ENCODE measurements at places on chromosomes 11 and 22.

DNA sequence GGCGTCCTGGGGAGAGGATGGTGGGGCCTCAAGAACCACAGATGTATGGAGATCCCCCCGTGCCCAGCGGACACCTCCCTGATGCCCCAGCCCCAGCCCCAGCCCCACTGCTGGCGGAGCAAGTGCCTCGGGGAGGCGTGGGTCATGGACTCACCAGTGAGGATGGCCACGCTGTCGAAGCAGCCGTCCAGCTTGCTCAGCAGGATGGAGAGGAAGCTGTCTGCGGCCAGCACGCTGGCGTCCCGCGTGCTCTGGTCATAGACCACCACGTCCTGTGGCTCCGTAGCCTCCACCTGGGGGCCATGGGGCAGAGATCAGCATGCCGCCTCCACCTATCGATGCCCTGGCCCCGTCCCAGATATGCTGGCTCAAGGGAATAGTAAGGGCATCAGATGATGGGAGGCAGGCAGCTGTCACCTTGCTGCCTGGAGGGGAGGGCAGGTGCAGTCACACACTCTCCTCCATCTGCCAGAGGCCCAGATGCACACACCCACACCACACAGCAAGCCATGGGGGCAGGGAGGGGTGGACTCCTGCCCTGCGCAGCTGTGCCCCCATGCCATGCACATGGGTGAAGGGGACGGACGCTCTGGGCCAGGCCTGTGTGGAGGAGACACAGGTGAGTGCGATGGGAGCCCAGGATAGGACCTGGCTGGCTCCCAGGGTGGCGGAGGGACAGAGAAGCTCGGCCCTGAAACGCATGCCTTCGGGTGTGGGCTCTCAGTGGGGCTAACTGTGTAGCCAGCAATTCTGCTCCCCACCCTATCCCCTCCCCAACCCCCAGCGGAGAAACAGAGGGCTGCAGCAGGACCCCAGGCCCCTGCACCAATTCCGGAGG, 8.2 kb downstream of the DUSP8 start:
- no peak for DNase-seq

DNA sequence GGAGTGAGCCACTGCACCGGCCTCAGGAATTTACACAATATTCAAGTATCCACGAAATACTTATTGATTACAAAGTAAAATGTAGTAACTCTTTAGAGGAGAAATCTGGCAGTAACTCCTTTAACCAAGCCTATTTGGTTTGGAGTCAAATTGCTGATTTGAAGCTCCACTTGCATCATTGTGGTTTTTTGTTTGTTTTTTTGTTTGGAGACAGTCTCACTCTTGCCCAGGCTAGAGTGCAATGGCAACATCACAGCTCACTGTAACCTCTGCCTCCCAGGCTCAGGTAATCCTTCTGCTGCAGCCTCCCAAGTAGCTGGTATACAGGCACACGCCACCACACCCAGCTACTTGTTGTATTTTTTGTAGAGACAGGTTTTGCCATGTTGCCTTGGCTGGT, 6.4 kb upstream of the QSER1 start:
- DNase-seq: no peak

DNA sequence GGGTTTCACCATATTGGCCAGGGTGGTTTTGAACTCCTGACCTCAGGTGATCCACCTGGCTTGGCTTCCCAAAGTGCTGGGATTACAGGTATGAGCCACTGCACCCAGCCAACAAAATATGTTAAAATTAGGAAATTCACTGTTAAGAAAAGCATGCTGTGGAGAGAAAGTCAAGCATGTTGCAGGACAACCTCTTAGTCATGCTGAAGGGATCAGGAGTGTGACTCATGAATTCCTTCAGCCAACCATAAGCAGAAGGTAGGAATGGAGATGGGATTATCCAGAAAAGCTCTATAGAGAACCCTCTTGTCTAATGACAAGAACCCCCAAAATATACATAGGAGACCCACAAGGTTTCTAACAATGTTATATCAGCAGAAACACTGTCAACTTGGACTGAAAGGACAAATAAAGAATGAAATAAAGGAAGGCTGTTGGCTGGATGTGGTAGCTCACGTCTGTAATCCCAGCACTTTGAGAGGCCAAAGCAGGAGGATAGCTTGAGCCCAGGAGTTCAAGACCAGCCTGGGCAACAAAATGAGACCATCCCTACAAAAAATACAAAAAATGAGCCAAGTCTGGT, 16.0 kb downstream of the MRTFA start:
- DNase-seq: no peak

- no peak for DNase-seq
Measured at GRCh38 chr11:78851878-78852586, 277.4 kb upstream of the NARS2 start.

DNA sequence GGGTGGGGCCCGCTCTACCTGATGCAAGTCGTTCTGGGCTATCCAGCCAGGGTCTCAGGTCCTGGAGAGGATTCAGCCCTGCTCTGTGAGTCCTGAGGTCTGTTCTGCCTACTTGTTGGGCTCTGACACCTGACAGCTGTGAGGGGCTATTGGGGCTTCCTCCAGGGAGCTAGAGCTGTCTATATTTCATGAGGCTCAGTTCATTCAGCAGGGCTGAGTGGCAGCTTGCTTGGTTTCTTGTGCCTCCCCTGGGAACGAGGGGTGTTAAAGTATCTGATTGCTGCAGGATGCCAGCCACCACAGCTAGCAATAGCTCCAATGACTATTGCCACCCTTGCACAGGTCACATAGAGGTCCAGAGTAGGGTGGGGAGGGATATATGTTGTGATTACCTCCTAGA, 26.7 kb downstream of the INSC start:
- DNase-seq: no peak

DNA sequence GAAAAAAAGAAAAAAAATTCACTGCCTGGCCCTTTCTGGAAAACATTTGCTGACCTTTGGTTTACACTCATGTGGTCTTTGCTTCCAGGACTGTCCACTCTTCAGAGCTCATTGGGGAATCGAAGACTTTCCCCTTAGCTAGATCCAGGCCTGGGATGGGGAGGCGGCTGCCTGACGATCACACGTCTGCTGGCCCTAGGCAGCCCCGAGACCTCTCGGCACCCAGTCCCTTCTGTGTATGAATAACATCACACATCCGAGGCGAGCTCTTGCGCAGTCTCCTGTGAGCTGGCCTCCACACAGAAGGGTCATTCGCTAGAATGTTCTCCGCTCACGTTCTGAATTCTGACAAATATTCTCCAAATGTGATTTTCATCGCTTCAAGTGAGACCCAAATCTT, 25.7 kb upstream of the GAL start:
- no peak for DNase-seq

GRCh38 chr11:8233691-8234424, 29.8 kb downstream of the LMO1 start:
- no peak for DNase-seq

GRCh38 chr11:11937957-11938356, 70.5 kb downstream of the DKK3 start:
- DNase-seq: no peak

DNA sequence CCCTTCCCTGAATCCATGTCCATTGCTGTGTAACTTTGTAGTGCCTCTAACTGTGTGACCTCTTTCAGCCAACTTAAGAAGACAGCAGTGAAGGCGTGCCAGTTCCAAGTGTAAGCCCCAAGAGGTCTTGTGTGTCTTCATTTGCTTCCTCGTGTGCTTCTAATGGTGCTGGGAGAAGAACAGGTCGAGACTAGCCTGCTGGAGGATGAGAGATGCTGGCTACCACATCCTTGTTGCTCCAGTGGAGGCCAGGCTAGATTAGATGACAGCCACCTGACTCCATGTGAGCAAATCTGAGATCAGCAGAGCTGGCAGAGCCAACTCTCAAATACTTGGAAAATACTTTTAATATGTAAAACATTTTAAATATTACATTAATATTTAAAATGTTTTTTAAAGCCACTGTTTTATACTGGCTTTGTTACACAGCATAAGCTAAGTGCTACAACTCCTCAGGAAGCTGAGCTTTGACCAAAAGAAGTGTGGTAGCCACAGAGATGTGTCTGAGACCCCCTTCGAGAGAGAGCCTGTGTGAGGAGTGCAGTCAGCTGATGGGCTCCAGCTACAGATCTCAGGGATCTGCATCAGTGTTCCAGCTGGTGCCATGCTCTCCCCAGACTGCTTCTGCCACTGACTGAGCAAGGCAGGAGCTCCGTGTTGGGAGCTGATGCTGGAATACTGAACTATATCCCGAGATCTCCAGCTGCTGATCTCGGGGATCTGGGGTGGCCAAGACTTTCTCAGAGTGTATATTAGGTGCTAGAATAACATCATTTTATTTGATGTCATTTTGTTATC, 8.9 kb downstream of the KCNJ11 start:
- DNase-seq: no peak

DNA sequence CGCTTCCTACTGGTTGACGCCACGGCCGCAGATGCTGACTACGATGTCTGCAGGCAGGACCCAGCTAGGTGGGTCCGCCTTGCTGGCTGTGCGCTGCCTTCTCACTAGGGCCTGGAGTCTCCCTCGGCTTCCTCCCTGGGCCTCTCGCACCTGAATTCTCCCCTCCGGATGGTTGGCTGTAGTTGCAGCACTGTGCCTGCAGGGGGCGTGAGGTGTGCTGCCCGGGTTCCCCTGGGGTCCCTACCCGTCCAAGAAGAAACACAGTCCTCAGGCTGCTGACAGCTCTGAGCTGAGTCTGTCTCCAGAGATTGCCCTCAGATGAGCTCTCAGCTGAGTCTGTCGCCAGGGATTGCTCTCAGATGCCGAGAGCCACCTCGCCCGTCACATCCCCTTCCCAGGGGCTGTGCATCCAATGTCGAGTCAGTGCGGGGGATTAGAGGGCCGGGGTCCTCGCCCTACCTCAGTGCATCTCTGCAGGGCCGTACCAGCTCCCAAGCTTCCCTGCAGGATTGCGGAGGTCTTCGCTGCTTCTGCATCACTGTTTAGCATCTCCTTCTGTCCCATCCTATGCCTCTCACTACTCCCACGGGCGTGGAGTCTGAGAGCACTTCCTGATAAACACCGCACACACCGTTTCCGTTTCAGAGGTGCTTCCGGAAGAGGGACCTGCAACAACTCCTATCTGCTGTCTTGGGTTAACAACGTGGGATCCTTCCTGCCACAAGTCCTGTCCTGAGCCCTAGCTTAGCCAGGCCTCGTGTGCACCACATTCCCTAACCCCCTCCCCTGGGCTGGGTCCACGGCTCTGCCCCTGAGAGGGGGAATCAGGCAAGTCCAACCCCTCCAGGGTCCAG, 196.9 kb downstream of the CSNK2A3 start:
- DNase-seq: peak; percentile 17

DNA sequence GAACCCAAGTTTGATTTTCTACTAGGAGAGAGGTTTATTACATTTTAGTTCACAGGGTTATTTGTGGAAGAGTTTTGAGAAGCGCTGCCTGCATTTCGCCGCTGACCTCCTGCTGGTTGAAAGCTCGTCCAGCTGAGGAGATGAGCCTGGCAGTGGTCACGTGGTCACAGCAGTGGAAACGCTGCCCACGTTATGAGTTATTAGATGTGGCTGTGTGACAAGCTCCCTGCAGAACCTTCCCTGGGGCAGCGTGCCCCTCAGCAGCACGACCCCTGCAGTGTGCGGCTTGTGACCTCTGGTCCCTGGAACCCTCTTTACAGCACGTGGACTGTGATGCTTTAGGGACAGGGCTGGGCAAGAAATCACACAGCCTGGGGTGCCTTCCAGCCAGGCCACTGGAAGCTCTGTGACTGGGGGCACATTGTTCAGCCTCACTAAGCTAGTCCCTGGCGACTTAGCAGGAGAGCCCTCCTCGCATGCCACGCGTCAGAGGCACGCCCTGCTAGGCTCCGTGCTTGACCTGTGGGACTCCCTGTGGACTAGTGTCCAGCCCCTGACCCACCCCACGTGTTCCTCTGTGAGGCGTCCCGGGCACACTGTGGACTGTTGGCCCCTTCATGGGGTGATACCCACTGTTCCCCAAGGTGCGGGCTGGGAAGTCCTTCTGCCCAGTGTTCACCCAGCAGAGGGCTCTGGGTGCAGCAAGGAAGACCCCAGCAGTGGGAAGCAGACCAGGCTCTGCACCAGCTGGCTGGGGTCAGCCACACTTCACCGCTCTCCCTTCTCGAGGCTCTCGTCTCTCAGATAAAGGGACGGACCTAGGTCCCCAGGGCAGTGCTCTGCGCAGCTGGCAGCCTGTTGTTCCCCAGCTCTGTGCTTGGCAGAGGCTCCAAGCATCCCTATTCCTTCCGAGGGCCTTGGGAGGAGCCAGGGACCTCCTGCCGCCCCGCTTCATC, 349.5 kb downstream of the TBC1D22A start:
- DNase-seq: no peak
